ENCODE measurements at places on chromosomes 1 and 21. TPM values are rescaled to one million over a fixed set of nuclear protein-coding genes. Genes with fewer than 3 reads are reported as not detected.
A peak's percentile ranks its signal among the peaks of the same experiment; 100 is the strongest.

DNA sequence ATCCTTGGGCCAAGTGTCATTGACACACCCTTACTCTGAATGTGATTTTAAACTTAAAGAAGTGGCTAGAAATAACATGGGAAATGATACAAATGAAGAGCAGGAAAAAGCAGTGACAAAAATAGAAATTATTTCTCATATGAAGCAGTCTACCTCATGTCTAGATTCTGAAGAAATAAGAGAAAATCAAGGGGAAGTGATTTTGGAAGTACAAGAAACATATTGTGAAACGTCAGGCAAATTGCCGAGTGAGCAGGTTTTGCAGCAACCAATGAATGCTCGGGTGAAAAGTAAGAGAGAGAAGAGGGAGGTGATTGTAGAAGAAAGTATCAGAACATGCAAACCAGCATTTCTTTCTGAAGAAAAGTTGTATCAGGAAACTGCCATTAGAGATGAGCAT is 130.7 kb downstream of the MACF1 start:
- peak; percentile 21 for DNase-seq

GRCh38 chr1:60052601-60053000 is 21.0 kb downstream of the C1orf87 start:
- DNase-seq, result no peak

- no peak for DNase-seq
These were observed 1.5 kb downstream of the GSTM2 start for GRCh38 chr1:109669246-109669948.

GRCh38 chr1:245091171-245091621 is 63.6 kb upstream of the KIF26B start:
- DNase-seq, result no peak

ZNF683 gene
- 0.27 TPM for polyA plus RNA-seq

DNA sequence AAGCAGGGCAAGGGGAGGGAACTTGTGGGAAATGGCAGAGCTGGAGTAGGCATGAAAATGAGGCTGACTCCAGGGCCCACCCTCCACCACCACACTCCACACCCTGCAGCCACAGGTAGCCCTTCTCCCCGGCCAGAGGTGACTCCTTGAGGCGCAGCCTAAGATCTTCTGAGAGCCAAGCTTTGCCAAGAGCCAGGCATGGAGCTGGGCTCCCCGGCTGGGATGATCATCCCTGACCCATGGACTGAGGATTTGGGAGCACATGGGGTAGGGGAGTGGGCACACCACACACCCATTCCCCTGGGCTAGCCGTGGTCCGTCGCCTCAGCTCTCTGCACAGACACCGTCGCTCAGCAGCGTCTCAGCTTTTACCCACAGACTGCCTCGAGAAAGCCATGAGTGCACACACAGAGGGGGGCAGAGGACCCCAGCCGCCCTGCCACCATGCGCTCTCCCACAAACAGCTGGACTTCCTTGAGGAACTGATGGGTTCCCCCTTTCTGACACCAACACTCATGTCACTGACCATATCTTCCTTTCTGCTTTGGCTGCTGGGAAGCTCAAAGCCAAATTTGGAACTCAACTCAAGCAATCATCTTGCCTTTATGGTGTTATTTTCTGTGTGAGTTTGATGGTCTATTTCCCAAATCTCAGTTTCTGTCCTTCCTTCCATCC is 123.6 kb upstream of the RUNX3 start:
- DNase-seq, result no peak

TRAF3IP3 gene
- 21.0 TPM for polyA plus RNA-seq

- no peak for DNase-seq
These were observed 8.3 kb upstream of the MIIP start for GRCh38 chr1:12010746-12011570.

F13B gene
- 28.9 TPM for polyA plus RNA-seq

- peak; percentile 81 for DNase-seq
These were observed 151.2 kb upstream of the TNR start for GRCh38 chr1:175894581-175894980.

DNA sequence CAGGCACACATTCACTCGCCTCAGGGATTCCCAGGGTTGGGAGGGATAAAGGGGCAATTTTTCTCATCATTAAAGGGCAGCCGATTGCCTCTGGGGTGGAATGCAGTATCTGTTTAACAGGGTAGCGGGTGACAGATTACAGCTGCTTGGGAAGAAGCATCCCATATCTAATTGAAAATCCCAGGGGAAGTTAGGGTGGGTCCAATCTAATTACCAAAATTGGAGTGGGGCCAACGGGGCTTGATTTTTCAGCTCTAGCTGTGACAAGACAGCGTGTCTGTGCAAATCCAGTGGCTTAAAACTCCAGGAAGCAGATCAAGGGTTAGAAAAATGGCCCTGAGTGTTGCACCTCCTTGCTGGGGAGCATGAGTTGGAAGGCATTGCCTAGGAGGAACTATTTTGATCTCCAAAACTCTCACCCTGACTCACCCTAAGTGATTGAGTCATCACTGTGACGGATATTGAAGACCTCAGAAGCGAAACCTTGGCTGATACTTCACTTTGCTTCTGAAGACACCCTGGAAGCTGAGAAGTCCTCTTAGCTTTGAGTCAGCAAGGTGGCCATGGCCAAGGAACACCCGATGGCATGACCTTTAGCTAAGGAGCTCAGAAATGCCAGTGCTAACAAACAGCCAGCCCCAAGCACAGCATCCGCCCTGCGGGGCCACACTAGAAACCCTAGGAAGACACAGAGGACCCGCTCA is 46.0 kb downstream of the GRHL3 start:
- no peak for DNase-seq

Measured in large intestine (tissue), 12 donors.